Activated T-cell treated with anti-CD3 and anti-CD28 coated beads, Interleukin-2, amount 50 U/mL, for 1 hour (primary cell): ENCODE measurements at places on chromosomes 7 and 10.

- no peak for DNase-seq
These were observed 141.1 kb downstream of the PKD1L1 start for GRCh38 chr7:47807126-47807525.

DNA sequence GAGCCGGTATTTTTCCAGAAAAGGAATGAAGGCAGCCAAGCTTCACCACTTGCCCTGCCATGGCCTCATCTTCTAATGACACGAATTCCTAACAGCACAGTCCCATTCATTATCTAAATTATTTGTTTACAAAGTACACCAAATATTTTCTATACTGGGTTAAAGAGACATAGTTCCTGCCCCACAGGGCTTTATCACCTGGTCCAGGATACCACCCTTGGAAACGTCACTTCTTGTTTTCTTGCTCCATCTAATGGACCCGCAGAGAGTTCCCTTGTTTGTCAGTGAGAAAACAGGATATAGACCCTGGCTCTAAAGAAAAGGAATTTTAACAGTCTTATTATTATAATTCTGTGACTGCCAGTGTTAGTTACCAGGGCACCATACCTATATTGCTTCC, 1165.4 kb downstream of the GATA3 start:
- no peak for DNase-seq

- DNase-seq = no peak
These were observed 95.3 kb upstream of the CARD11 start for GRCh38 chr7:3138997-3139396.

DNA sequence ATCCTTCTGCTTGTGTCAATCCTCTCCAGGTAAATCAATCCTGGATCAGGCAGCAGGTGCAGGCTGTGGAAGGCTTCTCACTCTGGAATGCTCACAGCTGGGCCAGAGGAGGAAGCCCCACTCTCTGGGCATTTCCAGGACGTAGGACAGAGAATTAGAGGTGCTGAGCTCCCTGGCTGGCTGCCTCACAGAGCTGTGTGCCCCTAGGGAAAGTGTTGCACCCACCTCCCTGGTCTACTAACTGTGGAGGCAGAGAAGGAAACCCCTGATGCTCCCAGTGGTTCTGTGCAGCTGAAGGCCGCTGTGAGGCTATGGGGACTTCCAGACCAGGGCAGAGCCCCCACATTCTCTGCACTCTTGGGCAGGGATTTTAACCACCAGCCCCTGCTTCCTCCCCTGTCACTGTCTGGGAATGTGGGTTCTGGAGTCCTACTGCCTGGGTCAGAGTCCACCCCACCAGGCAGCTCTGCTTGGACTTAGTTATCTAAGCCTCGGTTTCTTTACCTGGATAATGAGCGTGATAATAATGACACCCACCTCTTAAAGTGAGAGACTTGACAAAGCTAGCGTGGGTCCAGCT, 73.5 kb upstream of the EEPD1 start:
- no peak for DNase-seq

- no peak for DNase-seq
These were observed 15.4 kb downstream of the NAMPT start for GRCh38 chr7:106269254-106269961.

GRCh38 chr7:12601302-12601869, 30.9 kb downstream of the SCIN start:
- no peak for DNase-seq

- no peak for DNase-seq
These were observed 85.7 kb downstream of the CCDC71L start for GRCh38 chr7:106575138-106575823.

DNA sequence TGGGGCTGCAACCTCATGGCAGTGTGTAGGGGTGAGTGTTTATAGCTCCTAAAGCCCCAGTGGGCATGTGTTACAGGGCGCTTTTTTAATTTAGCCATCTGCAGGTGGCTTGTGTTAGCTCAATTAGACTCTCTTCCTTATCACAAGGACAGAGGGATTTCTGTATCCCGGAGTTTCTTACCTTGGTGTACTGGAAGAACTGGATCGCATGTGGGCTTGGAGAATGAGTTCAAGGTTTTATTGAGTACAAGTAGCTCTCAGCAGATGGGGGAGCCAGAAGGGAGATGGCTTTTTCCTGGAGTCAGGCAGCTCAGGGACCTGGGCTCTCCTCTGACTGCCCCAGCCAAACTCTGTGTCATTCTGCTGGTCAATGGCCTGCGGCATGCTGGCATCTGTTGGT, 153.5 kb upstream of the C7orf33 start:
- DNase-seq = no peak

DNA sequence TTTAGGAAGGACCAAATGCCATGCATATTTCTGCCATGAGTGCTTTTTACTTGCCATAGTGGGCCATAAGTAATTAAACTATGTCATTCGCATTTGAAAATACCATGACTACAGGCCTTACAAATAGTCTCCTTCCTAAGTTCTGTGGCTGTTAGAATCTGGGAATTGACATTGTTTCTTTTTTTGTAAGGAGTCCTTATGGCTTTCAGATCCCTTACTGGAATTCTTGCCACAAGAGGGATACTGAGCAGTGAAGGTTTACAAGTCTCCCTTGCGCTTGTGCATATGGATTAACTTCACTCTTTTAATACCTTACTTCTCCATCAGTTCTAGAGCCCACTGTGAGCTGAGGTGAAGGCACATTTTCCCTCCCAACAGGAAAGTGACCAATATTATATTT, 166.0 kb downstream of the NRG3 start:
- DNase-seq = no peak

DNA sequence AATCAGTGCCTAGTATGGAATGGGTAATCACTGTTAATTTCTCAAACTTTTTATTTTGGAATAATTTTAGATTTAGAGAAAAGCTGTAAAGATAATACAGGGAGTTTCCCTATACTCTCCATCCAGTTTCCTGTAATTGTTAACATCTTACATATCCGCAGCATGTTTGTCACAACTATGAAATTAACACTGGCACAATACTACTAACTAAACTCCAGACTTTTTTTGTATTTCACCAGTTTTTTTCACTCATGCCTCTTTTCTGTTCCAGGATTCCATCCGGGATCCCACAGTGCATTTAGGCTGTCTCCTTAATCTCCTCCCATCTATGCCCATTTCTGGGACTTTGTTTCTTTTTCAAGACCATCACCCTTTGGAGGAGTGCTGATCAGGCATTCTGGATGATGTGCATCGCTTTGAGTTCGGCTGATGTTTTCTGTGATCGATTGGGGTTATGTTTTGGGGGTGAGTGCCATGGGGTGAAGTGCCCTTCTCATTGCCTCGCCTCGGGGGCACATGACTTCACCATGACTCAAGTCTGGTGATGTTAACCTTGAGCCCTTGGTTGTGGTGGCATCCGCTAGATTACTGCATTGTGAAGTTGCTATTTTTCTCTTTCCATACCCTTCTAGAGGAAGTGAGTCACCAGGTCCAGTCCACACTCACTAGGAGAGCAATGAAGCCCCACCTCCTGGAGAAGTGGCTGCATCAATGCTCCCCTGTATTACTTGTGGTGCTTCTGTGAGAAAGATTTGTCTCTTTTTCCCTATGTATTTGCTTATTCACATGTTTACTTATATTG, 43.9 kb upstream of the GRB10 start:
- DNase-seq = no peak

DNA sequence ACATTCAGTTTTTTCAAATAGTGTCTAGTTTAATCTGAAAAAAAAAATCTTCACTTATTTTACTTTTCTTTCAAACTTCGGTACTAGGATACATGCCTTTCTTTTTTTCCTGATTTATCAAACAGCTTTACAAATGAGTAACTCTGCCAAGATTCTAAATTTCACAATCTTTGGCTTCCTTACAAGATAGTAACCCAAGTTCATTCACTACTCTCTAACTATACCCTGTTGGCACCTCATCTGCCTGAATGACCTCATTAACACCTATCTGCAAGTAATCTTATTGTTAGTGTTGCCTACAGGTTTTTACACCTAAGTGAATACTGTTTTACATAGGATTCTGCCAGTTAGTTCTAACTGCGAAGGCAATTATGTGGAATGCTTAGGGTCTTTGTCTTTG, 159.8 kb downstream of the FOXP2 start:
- no peak for DNase-seq

- no peak for DNase-seq
These were observed 114.2 kb downstream of the SMURF1 start for GRCh38 chr7:99029466-99030435.

- no peak for DNase-seq
These were observed 26.1 kb downstream of the ENKUR start for GRCh38 chr10:24989867-24990266.

DNA sequence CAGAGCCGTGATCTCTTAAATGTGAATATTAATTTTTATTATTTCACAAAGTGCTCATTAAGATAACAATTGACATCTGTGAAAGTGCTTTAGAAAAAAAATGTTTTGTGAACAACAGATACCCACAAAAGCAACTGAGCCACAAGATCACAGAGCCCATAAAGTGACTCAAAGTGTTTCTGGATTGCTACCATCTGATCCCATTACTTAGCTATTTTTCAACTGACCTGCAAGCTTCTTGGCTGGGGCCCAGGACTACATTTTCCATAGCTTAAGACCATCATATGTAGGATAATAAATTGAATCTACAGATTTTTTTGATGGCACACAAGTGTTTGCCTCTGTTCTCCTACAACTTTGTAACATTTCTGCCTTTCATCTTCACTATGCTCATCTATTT, 674.4 kb downstream of the PHTF2 start:
- no peak for DNase-seq

DNA sequence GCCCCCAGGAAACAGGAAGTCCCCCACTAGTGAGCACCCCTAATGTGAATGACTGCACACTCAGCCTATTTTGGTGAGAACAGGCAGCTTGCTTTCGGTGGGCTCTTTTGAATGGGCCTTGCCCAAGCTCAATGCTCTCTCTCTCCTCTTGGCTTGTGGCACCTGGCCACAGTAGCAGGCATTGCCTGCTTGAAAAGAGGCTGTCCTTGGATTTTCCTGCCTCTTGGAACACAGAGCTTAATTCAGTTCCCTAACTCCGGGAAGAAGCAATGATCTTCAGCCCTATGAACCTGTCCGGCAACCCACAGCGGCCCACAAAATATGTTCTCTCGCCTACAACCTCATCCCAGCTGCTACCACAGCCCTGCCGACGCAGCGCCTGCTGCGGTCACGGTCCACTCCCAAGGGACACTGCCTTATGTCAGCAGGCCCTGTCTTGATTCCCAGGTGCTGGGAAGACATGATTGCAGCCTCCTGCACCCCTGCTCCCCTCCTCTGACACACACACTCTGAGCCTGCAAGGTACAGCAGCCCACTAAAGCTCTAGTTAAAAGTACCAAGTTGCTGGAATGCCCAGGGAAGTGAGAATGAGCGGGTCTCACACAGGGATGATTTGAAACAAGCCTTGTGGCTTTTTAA, 715.5 kb upstream of the GALNT17 start:
- no peak for DNase-seq

GRCh38 chr10:67696029-67696428, at the start of gene CTNNA3:
CTNNA3 (minus strand) TSS chr10:67696195.
- no peak for DNase-seq

- DNase-seq = no peak
These were observed 129.9 kb downstream of the INHBA start for GRCh38 chr7:41573015-41573414.

GRCh38 chr10:22723783-22724182, 9.4 kb upstream of the PIP4K2A start:
- no peak for DNase-seq

DNA sequence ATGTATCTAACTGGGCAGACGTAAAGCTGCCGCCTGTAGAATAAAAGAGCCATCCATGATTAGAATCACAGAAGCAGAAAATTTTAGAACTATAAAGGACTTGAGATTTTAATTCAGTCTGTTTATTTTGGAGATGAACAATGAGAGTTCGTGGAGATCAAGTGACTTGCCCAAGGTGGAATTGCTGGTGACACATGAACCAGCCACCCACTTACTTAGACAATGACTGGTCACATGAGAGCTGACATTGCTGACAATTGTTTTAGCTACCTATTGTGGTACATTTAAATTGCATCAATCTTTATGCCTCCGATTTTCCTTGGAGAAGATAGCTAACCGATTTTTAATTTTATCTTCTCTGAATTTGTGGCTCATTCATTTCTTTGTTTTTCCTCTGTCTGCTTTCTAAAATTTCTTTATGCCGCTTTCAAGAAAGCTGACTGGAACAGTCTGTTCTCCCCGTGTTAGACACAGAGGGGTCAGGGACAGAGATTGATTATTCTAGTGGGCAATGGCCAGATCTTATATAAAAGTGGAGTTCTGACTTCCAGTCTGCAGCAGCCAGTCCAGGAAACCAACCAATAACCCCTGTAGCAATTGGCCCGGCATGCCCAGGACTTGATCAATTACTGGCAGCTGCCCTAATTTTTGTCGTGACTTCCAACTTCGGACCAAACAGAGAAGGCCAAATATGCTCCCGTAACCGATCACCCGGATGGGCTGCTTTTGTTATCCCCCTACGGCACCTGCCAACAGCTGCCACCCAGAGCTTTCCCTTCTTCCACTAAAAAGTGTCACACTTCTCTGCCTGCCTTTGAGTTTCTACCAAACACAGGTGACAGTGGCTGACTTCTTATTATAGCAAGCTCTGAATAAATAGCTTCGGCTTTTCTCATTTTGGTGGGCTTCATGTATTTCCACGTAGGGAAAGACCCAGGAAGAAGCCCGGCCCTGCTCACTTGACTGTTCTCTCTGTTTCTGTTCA, 241.6 kb downstream of the CAMK1D start:
- DNase-seq = no peak

GRCh38 chr7:20235288-20235687, 18.1 kb upstream of the MACC1 start:
- DNase-seq = no peak

DNA sequence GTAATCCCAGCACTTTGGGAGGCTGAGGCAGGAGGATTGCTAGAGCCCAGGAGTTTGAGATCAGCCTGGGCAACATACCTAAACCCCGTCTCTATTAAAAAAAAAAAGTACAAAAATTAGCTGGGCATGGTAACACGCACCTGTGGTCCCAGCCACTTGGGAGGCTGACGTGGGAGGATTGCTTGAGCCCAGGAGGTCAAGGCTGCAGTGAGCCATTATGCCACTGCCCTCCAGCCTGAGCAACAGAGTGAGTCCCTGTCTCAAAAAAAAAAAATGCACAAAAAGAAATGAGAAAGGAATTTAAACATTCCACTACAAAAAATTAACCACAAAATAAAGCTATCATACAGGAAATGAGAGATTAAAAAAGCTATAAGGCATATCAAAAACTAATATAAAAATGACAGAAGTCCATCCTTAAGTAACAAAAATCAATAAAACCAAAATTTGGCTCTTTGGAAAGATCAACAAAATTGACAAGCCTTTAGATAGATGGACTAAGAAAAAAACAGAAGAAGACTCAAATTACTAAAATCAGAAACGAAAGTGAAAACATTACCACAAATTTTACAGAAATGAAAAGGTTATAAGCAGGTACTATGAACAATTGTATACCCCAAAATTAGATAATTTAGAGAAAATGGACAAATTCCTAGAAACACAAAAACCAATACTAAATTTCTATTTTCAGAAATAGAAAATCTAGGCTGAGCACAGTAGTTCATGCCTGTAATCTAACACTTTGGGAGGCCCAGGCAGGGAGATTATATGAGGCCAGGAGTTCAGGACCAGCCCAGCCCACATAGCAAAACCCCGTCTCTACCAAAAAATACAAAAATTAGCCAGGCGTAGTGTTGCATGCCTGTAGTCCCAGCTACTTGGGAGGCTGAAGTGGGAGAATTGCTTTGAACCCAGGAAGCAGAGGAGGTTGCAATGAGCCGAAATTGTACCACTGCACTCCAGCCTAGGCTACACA, 42.4 kb upstream of the NANOS1 start:
- no peak for DNase-seq
